ENCODE measurements at places on chromosomes 11 and 22. TPM values are rescaled to one million over a fixed set of nuclear protein-coding genes. Genes with fewer than 3 reads are reported as not detected.

DNA sequence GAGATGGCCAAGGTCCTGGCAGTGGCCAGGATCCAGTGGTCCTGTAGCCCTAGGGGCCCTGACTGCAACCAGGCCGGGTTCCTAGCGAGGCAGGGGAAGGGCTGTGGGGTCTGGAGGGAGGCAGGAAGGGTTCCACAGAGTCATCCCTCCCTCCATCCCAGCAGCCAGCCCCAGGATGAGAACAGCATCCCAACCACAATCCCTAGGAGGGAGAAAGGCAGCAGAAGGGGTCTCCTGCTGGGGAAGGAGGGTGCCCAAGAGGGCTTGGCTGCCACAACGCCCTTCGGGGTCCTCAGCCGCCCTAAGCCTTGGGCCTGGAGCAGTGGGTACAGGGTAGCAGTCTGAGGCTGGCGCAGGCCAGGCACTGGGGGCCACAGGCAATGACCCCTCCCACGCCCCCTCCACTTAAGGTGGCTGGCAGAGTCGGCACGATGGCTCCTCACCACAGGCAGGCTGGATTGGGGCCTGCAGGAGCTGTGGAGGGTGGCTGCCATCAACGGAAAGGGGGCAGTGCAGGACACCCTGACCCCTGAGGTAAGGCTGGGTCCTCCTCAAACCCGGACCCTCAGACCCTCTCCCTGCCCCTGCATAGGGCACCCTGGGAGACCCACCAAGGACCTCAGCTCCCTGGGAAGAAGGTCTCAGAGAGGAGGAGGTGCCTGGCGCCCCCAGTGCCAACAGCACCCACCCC, 7.2 kb downstream of the SLC22A12 start:
- no peak for DNase-seq

DNA sequence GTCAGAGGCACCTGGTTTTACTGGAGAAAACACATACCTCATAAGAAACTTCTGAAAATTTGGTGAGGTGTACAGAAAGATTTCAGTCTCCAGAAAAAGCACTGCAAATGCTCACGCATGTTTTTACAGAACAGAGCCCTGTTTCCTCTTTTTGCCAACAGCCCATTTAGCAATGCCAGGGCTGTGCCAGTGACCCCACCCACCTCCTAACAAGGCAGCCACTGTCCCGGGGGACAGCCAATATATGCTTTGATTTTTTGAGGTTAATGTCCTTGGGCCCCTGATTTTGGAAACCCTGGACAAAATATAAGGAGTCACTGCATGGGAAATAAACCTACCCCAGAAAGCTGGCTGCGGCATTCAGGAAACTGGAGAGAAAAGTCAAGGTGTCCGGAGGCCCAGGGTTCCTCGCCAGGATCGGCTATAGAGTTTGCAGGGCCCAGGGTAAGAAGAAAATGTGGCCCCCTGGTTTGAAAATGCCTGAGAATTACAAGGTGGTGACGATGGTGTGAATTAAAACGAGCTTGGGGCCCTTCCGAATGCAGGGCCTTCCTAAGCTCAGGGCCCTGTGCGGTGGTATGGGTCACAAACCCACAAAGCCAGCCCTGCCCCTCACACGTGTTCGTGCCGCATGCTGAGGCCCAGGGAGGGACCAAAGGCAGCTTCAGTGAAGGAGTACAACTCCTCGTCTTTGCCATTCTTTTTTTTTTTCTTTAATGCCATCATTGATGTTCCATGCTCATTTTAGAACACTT, 71.1 kb upstream of the WNT7B start:
- no peak for DNase-seq

The CRACR2B gene
- 16.7 TPM for polyA plus RNA-seq

The OR51E2 gene
- 0.88 TPM for polyA plus RNA-seq

GRCh38 chr11:83449338-83449913, 163.3 kb upstream of the CCDC90B start:
- DNase-seq, result no peak

- DNase-seq, result no peak
These were observed 3.8 kb downstream of the FLI1 start for GRCh38 chr11:128697645-128698174.

DNA sequence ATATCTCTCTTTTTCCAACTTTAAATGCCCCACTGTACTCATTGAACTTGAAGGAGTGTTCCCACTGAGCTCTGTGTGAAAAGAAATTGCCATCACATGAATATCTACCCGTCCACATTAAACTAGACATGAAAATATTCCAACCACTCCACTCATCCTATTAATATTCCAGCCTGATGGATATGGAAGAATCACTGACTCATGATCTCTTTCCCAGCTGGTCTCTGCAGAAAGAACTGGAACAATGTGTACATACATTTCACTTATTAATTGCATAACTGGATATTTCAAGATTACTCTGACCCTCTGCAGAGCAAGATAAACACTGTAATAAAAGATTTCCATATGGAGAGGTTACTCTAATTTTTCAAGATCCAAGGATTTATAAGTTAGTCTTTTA, 711.1 kb upstream of the LRRC4C start:
- no peak for DNase-seq

- no peak for DNase-seq
These were observed 364.1 kb upstream of the PITPNB start for GRCh38 chr22:28283068-28283654.
